ENCODE measurements at places on chromosomes 6 and 20.

GRCh38 chr6:108959972-108960582 lies 111.9 kb downstream of the ARMC2 start:
- no peak for DNase-seq

- no peak for DNase-seq
Measured at GRCh38 chr20:16004108-16004854, 569.0 kb downstream of the KIF16B start.

DNA sequence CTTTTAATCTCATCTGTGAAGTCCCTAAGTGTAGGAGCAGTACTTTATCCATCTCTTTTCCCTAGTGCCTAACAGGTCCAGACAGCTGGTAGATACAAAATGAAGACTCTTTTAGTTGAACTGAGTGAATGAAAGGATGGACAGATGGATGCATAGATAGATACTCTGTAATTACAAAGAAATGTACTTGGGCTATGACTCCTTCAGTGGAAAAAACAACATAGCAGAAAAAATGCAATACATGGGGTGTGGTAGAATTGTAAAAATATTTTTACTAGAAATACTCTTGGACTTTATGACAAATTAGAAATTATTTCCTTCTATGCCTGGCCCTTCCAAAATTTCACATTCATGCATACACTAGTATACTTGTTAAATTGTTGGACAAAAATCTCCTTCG lies 29.3 kb downstream of the KCNQ5 start:
- no peak for DNase-seq

DNA sequence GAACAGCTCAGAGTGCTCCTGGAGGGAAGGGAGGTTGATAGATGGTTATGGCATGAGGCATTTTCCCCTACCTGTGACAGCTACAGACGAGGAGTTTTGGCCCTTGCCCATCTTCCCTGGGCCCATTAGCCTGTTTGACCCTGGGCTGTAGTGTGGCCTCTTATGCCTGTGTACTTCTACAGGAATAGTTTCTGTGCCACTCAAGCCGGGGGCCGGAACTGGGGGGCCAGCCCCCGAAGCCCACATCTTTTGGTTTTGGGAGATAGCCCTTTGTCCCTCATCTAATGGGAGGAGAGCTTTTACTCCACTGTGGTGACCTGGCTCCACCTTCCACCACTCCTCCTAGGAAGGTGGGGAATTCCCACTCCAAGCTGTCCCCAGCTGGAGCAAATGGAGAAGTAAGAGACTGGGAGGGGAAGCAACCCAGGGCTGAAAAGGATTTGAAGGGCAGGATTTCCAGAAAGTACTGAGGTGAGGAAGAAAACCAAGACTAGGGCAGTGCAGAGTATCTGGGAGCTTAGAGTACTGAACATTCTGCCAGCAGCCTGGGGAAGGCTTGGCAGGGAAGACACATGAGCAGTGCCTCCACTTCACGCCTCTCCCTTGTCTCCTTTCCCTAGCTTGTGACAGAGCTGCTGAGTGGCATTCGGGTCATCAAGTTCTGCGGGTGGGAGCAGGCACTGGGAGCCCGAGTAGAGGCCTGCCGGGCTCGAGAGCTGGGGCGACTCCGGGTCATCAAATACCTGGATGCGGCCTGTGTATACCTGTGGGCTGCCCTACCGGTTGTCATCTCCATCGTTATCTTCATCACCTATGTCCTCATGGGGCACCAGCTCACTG lies 6.9 kb downstream of the ABCC10 start:
- DNase-seq, result no peak

DNA sequence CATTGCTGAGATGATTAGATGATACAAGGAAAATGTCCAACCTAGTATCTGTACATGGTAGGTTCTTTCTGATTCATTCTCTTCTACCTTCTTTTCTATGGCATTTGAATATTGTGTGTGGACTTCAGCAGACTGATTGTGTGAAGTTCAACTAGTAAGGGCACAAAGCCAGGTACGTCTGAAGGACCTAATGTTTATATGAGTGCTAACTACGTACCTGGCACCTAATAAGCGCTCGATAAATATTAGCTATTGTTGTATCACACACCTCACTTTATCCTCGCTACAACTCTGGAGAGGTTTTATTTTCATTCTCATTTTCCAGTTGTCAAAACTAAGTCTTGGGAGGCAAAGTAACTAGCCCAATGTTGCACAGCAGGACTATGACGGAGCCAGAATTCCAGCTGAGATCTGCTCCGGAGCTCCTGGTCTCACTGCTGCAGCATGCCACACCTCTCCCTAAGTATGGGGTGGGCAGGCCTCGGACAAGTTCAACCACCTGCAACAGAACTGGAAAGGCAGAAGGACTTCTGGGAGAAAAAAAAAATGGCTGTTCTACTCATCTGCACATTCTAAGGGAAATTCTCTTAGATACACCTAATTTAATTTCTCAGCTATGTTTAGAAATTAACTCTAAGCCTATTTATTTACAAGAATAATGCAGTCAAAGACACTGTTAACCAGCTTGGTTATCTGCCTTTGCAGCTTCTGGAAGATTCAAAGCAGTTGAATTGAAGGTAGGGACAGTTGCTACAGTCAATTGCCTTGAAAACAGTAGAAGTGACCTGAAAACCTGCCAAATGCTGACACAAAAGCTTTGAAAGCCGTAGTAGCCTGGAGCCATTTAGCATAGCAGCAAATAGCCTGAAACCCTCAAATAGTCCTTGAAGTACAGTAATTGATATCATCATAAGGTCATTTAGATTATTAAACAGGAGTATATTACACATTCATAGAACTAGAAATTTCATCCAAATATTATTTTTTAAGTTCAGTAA lies 165.0 kb downstream of the PDE7B start:
- no peak for DNase-seq

- DNase-seq, result no peak
Measured at GRCh38 chr20:64167676-64168075, 3.4 kb downstream of the MYT1 start.

- no peak for DNase-seq
Measured at GRCh38 chr6:139423037-139423703, 48.7 kb upstream of the CITED2 start.

DNA sequence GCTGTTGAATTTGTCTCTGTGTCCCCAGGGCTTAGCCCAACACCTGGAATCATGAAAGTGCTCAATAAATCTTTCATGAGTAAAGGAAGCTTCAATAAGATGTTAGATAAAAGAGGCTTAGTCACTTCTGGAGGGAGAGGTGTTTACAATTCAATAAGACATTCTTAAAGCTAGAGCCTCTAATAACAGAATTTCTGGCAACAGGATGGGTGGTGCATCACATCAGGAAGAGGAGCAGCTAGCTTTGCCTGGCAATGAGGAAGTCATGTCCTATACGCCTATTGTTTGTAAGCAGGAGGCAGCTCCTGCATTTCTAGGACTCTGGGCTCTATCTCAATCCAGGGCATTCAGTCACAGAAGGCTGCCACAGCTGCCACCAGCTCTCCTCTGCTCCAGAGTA lies 638.5 kb downstream of the EPM2A start:
- DNase-seq, result no peak

DNA sequence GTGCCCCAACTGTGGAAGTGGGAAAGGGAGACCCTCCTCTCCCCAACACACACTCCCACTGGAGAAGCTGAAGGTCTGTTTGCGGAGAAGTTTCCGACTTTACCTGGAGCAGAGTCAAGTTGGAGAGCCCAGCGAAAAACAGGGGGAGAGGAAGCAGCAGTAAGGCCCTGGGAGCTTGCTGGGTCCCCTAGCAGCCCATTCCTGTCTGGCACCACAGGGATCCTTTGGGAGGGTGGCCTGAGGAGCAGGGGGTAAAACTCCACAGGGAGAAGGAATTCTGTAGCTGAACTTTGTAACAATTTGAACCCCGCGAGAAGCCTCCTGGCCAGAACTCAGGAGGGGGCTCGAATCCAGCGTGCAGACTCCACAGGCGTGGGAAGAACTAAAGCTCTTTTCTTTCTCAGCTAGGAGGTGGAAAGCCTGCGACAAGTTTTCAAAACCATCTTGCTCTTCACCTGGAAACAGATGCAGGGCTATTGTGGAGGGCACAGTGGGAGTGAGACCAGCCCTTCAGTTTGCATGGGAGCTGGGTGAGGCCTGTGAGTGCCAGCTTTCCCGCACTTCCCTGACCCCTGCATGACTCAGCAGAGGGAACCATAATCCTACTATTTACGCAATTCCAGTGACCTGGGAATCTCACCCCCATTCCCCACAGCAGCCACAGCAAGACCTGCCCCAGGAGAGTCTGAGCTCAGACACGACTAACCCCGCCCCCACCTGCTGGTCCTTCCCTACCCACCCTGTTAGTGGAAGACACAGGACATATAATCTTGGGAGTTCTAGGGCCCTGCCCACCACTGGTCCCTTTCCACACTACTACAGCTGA lies 25.8 kb downstream of the SERPINB9 start:
- no peak for DNase-seq

DNA sequence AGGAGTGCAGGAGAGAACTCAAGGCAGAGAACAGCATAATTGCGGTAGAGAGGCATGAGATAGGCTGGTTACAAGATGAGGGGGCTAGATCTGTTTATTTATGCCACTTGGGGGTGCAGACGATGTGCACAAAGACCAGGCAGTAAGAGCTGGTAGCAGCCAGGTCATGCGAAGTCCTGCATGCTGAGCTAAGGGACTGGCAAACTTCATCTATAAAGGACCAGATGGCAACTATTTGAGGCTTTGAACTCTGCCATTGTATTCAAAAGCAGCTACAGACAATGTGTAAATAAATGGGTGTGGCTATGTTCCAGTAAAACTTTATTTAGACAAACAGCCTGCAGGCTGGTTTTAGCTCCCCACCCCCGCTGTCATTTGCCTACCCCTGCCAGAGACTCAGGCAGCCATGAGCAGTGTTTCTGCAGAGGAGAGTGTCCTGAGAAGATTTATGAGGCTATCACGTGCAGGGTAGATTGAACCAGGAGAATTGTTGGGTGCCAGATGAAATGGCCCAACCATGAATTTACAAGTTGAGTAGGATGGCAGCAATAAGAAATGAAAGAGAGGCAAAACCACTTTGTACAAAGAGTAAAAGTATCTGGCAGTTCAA lies 253.4 kb upstream of the MOCS1 start:
- DNase-seq, result no peak

- no peak for DNase-seq
Measured at GRCh38 chr20:18176318-18176785, 38.7 kb downstream of the KAT14 start.

DNA sequence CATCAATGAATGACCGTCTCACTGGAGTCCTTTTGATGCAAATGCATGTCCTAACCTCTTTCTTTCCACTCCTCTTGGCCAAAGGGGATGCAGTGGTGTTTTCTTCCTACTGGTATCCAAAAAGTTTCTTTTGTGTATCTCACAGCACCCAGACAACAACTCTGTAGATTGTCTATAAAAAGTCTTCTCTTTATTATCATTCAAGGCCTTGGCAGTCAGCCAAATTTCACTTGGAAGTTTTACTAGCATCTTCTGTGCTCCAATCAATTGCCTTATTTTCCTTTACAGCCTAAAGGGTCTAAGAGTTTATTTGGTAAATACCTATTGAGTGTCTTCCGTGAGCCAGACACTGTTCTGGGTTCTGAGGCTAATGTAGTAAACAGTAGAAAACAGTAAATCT lies 150.2 kb upstream of the RNF217 start:
- no peak for DNase-seq

GRCh38 chr6:43799551-43800297 lies 29.7 kb downstream of the VEGFA start:
- no peak for DNase-seq

DNA sequence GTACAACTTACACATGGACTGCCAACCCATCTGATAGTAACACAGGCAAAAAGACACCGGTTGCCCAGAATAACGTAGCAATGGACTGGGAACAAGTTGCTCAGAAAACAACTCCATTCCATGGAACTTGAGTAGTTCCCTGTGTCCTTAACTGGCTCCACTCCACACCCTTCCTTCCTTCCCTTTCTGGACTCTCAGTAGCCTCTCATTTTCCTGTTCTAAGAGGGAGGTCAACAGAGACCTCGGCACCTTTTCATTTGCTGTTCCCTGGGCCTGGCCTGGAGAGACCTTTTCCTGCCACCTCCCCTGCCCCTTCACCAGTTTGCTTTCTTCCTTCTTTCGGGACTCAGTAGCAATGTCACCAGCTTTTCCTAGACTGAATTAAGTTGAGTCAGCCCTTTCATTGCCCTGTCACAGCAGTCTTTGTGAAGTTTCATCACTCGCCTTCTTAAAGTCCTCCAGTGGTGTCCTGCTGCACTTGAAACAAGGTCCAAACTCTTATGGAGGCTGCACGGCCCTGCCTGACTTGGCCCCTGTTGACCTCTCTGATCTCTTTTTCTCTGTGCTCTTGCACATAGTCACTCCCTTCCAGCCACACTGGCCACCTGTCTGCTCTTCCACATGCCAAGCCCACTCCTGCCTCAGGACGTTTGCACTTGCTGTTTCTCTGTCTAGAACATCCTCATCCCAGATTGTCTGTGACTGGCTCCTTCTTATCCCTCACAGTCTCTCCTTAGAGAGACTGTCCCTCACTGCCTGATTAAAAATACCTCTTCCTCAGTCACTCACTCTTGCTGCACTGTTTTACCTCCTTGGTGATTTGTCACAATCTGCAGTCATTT lies 90.8 kb downstream of the KCNB1 start:
- DNase-seq, result no peak

DNA sequence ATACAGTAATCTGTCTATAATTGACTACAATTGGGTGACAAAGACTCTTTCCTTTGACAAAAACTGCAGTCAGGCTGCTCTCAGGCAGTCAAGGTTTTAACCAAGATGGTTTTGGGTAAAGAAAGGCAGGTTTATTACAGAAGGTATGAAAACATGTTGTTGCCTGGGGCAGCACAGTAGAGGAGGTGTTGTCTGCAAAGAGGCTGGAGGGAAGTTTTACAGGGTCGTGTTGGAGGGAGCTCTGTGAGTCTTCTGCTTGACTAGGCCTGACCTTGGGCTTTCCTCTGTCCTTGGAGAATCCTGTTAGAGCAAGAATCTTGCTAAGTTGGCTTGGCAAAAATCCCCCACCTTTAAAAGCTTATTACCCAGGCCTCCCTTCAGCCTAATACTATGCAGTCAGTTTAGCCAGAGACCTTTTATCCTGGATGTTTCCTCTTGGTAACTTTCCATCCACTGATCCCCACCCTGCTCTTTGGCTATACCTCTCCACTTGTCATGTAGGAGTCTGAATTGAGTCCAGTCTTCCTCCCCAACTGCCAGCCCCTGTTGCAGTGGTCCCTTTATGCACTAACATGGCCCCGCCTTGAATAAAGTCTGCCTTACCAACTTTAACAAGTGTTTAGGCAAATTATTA lies 143.0 kb upstream of the SLC22A16 start:
- no peak for DNase-seq

DNA sequence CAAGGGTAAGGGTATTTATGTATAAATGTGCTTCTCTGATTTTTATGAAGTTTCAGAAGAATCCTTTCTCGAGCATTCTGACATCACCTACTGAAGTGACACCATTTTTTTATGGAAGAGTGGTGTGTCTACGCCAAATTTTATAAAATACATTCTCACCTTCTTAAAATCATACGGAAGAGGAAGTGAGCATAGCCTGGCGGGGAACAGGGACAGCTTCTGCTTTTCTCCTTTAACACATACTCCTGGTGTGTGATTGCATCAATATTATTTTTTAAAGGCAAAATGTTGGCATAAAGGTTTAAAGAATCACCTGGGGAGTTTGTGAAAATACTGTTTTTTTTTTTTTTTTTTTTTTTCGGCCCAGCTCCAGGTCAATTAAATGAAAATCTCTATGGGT lies 733.6 kb upstream of the MAN1A1 start:
- no peak for DNase-seq

- no peak for DNase-seq
Measured at GRCh38 chr20:49280463-49281058, 2.7 kb upstream of the ZNFX1 start.

- no peak for DNase-seq
Measured at GRCh38 chr6:57029213-57029612, 17.3 kb upstream of the KIAA1586 start.

GRCh38 chr6:119436583-119436982 lies 87.0 kb upstream of the MAN1A1 start:
- no peak for DNase-seq
